ENCODE measurements at places on chromosomes 1 and 21. TPM values are rescaled to one million over a fixed set of nuclear protein-coding genes. Genes with fewer than 3 reads are reported as not detected.
A peak's percentile ranks its signal among the peaks of the same experiment; 100 is the strongest.

The RIMS3 gene
- 0.33 TPM for total RNA-seq

The SUCO gene
- total RNA-seq, result 22.6 TPM

The KMO gene
- not detected for total RNA-seq

The WDR64 gene
- not detected for total RNA-seq

The LCE1F gene
- not detected for total RNA-seq

The AGRN gene
- total RNA-seq, result 38.3 TPM

The ENO1 gene
- 963 TPM for total RNA-seq

DNA sequence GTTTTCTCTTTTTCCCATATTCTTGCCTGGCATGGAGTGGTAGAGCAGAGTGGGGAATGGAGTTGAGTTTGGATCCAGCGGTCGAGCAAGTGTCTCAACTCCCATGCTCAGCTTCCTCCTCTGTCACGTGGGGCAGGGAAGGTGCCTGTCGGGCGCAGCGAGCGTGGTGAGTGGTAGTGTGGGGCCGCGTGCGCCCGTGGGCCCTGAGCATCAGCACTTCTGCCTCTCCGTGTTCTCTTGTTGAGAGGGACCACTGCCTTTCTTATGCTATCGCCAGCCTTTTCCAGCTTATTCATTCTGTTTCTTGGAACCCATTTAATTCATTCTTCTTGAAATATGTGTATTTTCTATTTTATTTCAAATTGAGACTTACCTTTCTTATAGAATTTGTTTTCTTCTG, 65.1 kb downstream of the ADARB1 start:
- no peak for DNase-seq

DNA sequence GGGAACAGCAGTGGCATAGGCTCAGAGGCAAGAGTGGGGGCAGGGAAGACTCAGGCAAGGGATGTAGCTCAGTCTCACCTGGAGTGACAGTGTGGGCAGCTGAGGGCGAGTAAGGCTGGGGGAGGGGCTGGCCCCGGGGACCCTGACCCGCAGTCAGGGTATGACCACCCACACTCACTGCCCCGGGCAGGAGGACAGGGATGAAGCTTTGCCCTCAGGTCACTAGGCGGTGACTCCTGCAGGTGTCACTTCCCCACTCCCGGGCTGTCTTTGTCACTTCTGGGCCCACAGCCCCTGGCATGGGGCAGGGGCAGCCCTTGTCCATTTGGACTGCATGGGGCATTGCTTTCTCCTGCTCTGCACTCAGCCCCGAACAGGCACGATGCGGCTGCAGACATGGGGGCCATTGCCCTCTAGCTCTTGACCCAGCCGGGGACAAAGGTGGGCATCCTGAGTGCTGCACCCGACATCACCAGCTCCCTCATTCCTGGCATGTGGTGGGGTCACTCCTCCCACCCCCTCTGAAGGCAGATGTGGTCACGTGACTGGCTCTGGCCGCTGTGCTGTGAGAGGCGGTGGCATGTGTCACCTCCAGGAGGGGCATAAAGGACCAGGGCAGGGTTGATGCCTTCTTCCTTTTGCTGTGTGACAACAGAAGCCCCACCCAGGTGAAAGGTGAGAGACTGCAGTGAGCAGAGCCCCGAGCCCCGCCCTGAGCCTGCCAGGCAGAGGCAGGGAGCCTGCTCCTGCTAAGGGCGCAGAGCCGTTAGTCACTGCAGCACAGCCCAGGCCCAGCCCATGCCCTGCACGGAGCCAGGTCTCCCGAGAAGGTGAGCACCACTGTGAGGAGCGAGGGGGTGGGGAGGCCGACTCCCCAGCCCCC, 66.0 kb downstream of the MATN1 start:
- no peak for DNase-seq

DNA sequence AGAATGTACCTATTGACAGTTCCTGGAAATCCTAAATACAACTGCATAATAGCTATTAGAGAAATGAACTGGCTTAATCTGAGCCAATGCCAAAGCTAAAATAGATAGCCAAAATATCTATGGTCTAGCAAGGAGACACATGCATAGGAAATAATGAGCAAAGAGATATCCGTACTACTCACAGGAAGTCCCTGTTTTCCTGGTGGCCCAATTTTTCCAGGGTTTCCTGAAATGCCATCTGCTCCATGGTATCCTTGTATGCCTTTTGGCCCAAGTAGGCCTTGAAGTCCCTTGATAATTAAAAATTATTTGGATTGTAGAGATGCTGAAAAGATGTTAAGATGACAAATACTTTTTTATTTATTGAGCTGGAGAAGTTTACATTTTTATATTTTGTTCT, 108.4 kb upstream of the ZNHIT6 start:
- DNase-seq, result no peak

- DNase-seq, result no peak
Measured at GRCh38 chr1:224996266-224996665, 66.8 kb downstream of the DNAH14 start.

- DNase-seq, result no peak
Measured at GRCh38 chr1:240247899-240248298, 156.2 kb downstream of the FMN2 start.

GRCh38 chr1:162536511-162536910, 25.0 kb upstream of the UAP1 start:
- peak; percentile 85 for DNase-seq

GRCh38 chr1:7785108-7785507, 1.0 kb downstream of the PER3 start:
- DNase-seq, result no peak

GRCh38 chr1:8580566-8580965, 236.9 kb downstream of the RERE start:
- DNase-seq, result no peak

DNA sequence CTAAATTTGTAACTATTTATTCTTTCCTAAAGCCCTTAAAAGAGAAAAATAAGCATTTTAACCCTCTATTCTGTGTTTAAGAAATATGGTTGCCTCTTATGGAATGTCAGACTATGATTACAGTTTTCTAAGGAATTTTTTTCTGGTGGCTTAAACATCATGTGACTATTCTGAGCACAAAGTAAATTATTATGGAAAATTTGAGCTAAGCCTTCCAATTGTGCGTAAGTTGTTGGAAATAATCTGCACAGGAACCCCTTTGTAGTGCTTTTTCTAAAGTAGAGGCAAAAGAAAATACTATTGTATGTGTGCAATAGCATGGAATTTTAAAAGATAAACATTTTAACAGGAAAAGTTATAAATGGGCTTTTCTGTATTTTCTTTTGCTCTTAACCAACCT, 254.8 kb downstream of the PBX1 start:
- no peak for DNase-seq

- no peak for DNase-seq
Measured at GRCh38 chr1:226306425-226306824, 2.5 kb downstream of the LIN9 start.

DNA sequence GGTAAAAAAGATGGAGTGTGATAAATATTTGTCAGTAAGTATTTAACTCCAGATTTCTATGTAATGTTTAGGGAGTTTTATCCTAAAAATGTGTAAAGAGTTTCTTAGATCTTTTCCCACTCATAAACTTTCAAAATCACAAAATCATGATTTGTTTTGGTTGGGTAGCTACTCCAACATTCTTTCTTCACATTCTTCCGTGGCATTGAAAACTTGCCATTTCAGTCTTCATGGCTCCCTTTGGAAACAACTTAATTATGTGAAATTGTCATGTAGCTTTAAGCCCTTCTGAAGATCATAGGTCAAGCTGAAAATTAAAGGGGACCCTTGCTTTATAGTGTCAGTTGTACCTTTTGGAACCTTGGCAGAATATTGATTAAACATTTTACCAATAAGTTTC, 73.2 kb downstream of the ADGRL2 start:
- DNase-seq, result no peak

GRCh38 chr1:225425201-225425786, 2.5 kb downstream of the LBR start:
- DNase-seq, result peak; percentile 68

DNA sequence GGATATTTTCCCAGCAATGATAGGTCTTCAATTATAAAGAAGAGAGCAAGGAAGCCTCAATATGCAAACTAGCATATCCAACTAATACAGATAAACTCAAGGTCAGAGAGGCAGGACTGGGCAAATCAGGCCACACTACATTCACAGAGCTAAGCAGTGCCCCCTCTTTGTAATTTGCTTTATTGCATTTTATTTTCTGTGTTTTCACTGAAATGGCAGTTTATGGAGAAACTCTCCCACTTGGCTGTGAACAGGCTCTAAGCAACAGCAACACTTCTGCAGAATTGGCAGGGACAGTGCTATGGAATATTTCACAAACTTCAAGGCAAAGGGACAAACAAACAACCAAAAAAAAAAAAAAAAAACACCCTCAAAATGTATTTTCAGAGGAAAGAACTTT, 93.4 kb upstream of the SOD1 start:
- no peak for DNase-seq

GRCh38 chr1:51331206-51332100, 1.1 kb upstream of the TTC39A start:
- DNase-seq, result peak; percentile 52

DNA sequence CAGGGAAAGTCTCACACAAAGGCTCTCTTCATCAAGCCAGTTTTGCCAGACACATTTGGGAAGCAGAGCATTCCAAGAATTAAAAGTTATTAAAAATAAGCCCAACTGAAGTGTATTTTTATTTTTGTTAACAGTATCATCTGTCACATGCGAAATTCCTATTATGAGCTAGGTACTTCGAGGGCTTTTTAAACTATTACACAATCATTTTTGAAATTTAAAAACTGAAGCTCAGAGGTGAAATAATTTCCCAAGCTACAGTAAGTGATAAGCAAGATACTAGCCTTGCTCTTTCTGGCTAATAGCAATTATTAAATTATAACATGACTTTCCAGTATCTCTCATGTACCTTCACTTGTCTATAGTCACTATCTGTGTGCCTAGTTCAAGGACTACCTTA, 12.0 kb upstream of the NRAS start:
- DNase-seq, result no peak

GRCh38 chr1:247112479-247112781, 8.3 kb upstream of the ZNF669 start:
- DNase-seq, result no peak

DNA sequence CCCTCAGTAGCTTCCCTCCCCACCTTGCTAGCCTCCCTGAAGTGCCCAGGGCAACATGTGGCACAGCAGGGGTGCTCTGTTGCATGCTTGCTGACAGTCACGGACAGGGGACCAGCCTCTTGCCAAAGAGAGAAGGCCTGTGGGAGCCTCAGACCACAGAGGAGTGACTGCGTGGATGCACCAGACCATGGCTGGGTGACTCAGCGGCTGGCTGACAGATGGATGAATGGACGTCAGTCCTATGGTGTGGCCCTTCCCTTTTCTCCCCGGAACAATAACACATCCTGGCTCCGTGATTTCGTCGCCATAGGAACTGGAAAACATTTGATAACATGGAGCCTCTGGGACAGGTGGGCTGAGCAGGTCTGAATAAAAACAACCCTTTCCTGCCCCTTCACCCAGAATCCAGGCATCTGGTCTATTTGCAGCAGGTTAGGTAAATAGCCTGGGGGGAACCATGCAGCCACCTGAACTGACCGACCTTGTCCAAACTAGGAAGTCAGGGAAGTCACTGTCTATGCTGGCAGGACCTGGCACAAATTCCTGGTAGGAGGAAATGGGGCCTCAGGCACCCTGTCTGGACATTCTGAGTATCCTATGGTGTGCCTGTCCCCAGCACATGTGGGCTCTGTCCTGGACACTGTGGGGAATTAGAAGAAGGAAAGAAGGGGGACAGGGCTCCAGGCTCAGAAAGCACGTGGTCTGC, 53.3 kb downstream of the NENF start:
- DNase-seq, result peak; percentile 89

GRCh38 chr21:46401186-46401910, 57.3 kb upstream of the DIP2A start:
- DNase-seq, result no peak

- no peak for DNase-seq
Measured at GRCh38 chr1:68211761-68212380, 20.5 kb downstream of the WLS start.

DNA sequence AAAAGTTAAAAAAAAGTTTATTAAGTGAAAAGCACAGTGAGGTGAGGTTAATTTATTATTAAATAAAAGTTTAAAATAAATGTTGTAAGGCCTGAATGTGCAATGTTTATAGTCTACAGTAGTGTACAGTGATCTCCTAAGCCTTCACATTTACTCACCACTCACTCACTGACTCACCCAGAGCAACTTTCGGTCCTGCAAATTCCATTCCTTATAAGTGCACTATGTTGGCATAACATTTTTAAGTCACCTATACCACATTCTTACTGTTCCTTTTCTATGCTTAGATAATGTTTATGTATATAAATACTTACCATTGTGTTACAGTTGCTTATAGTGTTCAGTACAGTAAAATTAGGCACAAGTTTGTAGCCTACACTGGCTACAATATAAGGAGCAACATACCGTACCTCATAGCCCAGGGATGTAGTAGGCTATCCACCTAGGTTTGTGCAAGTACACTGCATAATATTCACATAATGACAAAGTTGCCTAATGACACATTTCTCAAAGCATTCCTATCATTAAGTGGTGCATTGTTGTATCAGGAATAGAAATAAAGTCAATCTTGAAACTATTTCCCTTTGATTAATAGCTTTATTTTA, 426.5 kb upstream of the BRINP3 start:
- peak; percentile 75 for DNase-seq

DNA sequence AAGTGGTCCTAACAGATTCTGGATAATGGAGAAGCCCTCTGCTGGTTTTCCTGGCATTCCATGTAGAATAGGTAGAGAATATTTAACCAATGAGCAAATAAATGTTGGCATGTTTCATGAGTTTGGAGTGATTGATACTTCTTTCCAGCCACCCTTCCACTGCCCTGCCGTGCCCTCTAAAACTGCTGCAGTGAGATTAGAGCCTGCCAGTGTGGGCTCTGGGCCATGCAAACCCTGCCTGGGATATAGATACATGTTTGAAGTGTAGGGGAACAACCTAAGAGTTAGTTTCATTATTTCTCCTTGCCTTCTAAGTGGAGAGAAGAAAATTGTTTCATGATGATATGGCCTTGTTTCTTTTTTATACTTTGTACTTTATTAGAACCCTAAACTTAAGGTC, 10.4 kb downstream of the UBE2Q1 start:
- DNase-seq, result no peak

GRCh38 chr1:59678493-59679228, 136.1 kb upstream of the HOOK1 start:
- DNase-seq, result peak; percentile 100

GRCh38 chr1:18340158-18340764, 140.5 kb upstream of the KLHDC7A start:
- DNase-seq, result no peak

DNA sequence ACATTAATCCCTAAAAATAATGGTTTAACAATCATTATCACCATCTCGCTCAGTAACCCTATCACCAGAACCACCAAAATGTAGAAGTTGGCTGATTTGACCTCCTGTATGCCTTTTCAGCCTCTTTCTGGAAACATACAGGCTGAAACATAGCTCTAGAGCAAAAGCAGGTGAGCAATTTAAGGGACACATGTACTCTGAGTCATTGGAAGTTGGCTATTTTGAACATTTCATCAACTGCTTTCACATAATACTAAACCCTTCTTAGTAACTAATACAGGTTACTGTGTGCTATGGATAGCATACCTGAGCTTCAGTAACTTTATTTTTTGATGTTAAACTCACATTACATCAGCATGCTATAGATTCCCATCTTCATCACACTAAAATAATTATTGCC, 19.8 kb upstream of the DDAH1 start:
- DNase-seq, result no peak

GRCh38 chr1:40432644-40433390, 17.5 kb upstream of the ZFP69B start:
- peak; percentile 65 for DNase-seq

- DNase-seq, result peak; percentile 12
Measured at GRCh38 chr1:196271212-196271947, 336.9 kb downstream of the KCNT2 start.
